BJ (cell line): ENCODE measurements at places on chromosomes 7 and 10. TPM values are rescaled to one million over a fixed set of nuclear protein-coding genes. Genes with fewer than 3 reads are reported as not detected.

DNA sequence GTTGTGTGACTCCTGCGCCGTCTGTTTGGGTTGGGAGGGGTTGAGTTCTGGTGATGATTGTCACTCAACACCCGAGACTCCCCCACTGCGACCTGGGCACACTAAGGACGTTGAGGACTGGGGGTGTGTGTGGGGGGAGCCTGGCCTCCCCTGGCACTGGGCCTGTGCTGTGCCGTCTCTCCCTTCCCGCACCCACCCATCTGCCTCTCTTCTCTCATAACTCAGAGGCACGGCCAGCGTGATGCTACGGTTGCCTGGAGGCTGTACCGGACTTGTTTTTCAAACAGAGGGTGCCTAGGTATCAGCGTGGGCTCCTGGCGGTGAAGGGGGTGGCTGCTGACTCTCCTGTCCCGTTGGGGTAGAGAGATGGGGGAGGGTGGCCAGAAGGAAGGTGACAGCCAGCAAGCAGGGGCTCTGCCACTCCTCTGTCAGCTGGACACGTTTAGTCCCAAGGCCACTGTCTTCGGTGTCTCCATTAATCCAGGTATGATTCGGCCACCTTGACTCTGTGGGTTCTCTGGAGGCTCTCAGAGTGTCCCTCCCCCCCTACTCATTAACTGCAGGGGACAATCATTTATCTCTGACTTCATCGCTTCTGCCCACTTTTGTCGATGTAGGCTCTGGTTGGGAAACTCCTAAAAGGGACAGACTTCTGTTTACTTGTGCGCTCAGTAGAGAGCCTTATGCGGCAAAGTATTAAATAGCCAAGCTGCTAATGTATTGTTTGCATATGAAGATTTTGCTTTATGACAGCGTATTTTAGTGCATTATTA, 56.5 kb upstream of the PFKFB3 start:
- DNase-seq, result no peak

DNA sequence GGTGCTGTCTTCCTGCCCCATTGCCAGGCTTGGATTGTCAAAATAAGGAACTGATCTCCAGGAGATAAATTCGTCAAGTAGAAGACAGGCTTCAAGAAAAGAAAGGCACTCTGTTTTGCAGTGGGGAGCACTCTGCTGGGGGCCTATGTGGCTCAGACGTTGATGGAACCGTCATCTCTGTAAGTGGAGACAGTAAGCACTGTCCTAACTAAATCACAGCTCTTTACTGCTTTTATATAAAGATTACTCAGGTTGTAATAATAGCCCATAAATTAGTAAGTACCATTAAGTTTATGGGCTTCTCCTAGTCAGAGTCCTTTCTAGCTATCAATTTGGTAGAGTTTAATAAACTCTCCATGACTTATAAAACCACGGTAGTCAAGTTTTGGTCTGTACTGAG, 249.9 kb downstream of the FRMD4A start:
- no peak for DNase-seq

DNA sequence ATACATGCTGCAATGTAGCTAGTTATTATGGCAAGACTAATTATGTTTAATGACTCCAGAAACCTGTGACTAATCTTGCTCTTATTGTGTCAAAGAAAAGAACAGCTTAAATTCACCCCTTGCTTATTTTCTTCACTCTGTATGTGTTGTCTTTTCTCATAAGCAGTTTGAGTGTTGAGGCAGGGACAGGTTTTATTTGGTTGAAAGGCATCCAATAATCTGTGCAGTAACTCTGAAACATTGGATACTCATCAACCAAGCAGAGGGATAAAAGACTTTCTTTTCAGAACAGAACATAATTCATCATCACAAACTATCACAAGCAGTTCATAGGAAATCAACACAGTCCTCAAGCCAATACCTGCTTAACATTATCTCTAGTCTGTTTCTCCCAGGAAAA, 797.6 kb upstream of the MBL2 start:
- no peak for DNase-seq

The MYH16 gene
- polyA plus RNA-seq, result not detected in 2 replicates

The SHTN1 gene
- polyA plus RNA-seq, result 2.8 and 5.0 TPM in 2 replicates

The SLC39A12 gene
- polyA plus RNA-seq, result not detected in 2 replicates

The ADRA2A gene
- 0.18 and 0.25 TPM in 2 replicates for polyA plus RNA-seq

The ZNF488 gene
- 0.15 and 0.17 TPM in 2 replicates for polyA plus RNA-seq
